Liver (tissue), 10 donors: ENCODE measurements at places on chromosomes 12 and 14. TPM values are rescaled to one million over a fixed set of nuclear protein-coding genes. Genes with fewer than 3 reads are reported as not detected.

LRRC43 gene
- polyA plus RNA-seq: 0.03 TPM

FOXN4 gene
- polyA plus RNA-seq: not detected

ARHGAP9 gene
- 6.5 TPM for polyA plus RNA-seq

HNF1A gene
- 19.8 TPM for polyA plus RNA-seq

CRADD gene
- polyA plus RNA-seq: 27.9 TPM

TPH2 gene
- not detected for polyA plus RNA-seq

MSRB3 gene
- polyA plus RNA-seq: 2.7 TPM

RHOF gene
- 1.1 TPM for polyA plus RNA-seq

GPR84 gene
- polyA plus RNA-seq: not detected

DNA sequence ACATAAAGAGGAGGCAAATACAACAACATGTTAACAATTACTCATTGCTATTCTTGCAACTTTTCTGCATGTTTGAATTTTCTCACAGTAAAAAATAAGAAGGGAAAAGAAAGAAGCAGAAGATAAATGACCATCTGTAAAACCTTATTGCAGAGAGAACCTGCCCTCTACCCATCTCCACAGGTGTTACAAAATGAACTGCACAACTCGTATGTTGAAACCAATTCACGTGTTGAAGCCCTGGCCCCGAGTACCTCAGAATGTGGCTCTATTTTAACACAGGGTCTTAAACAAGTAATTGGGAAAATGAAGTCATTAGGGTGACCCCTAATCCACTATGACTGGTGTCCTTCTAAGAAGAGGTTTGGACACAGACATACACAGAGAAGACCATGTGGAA lies 39.5 kb downstream of the FOXN3 start:
- DNase-seq: no peak
- H3K27me3 ChIP-seq: no peaks in the 10 kb centered on the region
- H3K4me3 ChIP-seq: no peak overlapping the region

DNA sequence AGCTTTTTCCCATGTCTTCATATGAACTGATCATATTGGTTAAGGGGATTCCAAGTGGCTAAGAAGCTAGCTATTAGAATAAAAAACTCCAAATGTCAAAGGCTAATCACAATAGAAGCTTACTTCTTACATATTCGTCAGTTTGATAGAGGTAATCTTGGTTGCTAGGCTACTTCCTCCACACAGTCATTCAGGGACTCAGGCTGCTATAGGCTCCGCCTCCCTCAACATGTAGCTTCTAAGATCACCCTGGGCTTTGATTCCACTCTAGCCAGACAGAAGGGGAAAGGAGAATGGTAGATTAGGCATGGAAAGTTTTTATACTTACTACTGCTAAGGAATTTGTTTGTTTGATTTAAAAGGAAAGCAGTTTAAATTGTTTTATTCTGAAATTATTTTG lies 207.9 kb downstream of the EFCAB11 start:
- no peaks in the 10 kb centered on the region for H3K4me1 ChIP-seq
- H3K27me3 ChIP-seq: no peaks in the 10 kb centered on the region
- no peak for DNase-seq

- no peak overlapping the region for H3K27ac ChIP-seq
- peaks cover 8% of the 10 kb centered on the region for H3K4me1 ChIP-seq
- no peak for DNase-seq
- H3K27me3 ChIP-seq: no peaks in the 10 kb centered on the region
- no peak overlapping the region for H3K4me3 ChIP-seq
These were observed 3.6 kb upstream of the ELK3 start for GRCh38 chr12:96190413-96191108.

DNA sequence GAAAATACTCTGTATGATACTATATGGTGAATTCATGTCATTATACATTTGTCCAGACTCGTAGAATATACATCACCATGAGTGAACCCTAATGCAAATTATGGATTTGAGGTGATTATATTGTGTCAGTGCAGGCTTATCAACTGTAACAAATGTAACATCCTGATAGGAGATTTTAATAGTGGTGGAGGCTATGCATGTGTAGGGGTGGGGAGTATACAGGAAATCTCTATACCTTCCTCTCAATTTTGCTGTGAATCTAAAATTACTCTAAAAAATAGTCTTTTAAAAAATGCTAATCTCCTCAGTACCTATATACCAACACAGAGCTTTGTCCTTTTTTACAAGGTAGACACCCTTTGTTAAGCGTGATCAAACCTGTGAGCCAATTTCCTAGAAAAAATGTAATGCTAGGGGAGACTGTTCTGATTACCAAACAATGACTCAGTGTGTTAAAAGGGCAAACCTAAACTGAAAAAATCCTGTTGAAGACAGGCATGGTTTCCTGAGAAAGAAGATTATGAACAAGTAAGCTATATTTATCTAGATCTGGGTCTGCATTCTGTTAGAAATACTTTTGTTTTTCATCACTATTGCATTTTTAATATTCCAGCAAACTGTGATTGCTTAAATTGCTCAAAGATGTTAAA lies 170.9 kb downstream of the DUSP6 start:
- H3K36me3 ChIP-seq: no peaks in the 10 kb centered on the region
- H3K27ac ChIP-seq: no peak overlapping the region
- peaks cover 20% of the 10 kb centered on the region for H3K4me1 ChIP-seq
- H3K27me3 ChIP-seq: no peaks in the 10 kb centered on the region

DNA sequence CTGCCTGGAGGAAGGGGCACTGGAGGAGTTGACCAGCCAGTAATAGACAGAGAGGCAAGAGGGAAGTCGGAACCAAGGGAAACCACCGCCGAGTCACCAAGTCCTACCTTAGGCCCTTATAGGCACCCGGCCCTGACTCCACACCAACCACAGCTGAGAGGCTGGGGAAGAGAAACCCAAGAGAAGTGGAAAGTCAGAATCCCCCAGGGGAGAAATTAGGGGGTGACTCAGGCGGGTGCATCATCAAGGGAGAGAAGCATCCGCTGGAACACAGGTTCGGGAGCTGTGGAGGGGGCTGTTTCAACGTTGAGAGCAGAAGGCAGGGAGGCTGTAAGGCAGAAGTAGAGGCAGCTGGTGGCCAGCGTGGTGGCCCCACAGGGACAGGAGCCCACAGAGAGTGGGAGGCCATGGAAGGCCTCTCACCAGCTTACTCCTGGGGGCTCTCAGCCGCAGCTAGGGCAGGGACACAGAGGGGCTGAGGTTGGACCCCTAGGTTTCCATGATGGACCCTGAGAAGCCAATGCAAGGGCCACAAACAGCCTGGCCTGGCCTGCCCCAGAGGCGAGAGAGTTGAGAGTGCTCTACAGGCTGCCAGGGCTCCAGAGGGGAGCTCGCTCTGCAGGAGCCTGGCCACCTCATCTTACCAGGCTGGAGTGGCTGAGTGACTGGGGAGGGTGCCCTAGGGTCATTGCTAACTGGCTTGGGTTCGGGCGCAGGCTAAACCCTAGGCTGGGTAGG lies 1.4 kb upstream of the TRMT61A start:
- H3K36me3 ChIP-seq: no peaks in the 10 kb centered on the region
- peaks cover 43% of the 10 kb centered on the region for H3K4me1 ChIP-seq
- no peaks in the 10 kb centered on the region for H3K27me3 ChIP-seq
- no peak for DNase-seq
- no peak overlapping the region for H3K4me3 ChIP-seq

DNA sequence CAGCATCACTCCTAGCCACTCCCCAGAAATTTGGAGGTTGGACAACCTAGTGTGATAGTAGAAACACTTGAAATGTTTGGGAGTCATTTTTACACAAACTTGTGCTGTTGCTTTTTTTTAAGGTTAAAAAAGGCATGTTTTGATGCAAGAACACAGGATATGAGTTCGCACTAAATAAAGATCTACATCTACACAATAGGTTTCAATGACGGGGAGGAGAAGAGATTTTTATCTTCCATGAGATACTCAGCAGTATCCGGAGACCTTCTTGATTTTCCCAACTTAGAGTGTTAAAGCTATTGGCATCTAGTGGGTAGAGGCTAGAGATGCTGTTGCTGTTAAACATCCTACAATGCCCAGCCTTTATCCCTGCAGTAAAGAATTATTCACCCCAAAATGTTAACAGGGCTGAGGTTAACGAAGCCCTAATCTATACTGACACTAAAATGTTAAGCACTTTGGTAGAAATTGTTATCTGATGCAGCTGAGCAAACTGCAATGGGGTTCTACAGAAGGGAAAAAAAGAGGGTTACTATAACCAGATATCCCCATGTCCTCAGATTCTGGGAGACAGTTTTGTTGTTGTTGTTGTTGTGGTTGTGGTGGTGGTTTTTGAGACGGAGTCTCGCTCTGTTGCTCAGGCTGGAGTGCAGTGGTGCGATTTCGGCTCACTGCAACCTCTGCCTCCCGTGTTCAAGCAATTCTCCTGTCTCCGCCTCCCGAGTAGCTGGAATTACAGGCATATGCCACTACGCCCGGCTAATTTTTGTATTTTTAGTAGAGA lies 14.0 kb upstream of the PCNX1 start:
- H3K4me3 ChIP-seq: no peak overlapping the region
- no peak overlapping the region for H3K27ac ChIP-seq

DNA sequence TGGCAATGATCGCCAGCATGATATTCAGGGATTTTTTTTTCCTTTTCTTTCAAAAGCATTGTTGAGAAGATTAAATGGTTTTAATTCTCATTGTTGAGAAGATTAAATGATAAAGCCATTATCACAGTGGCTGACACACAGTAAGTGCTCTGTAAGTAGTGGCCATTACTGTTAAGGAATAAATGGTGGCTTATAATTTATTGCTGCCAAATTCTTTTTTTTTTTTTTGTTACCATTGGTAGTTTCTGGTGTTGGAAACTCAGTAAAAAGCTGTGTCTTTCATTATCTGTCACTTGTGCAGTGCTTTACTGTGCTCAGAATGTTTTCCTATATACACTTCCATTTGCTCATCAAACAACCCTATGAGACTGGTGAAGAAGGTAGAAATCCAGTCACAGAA lies 15.3 kb downstream of the YAF2 start:
- H3K4me1 ChIP-seq: no peaks in the 10 kb centered on the region
- no peaks in the 10 kb centered on the region for H3K27me3 ChIP-seq
- H3K36me3 ChIP-seq: no peaks in the 10 kb centered on the region
- no peak overlapping the region for H3K4me3 ChIP-seq
- DNase-seq: no peak

DNA sequence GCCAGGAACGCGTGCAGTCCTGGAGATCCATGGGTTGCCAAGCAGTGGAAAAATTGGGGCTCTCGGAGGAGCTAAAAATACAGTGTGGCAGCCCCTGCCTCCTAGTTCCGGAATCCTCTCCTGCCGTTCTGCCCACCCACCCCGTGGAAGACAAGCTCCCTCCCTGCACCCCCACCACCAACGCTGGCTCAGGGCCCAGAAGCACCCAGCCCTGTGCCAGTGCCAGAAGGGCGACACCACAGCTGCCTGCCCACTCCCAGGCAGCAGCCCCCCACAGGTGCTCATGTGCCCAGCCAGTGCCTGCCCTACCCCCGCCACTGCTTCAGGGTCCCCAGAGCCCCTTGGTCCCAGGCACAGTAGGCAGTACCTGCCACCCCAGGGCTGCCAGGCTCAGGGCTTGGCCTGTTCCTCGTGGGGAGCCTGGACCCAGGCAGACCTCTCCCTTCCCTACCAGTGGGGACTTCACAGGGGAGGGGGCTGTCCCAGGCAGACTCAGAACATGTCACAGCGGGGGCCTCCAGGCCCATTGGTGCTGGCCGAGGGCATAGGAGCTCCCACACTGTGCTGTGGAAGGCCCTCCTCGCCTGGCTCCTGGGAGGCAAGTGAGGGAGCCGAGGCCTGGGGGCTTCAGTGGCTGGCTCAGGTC lies 7.4 kb downstream of the INF2 start:
- no peak overlapping the region for H3K4me3 ChIP-seq
- DNase-seq: no peak
- H3K27me3 ChIP-seq: no peaks in the 10 kb centered on the region
- H3K36me3 ChIP-seq: no peaks in the 10 kb centered on the region
- peaks cover 71% of the 10 kb centered on the region for H3K4me1 ChIP-seq

DNA sequence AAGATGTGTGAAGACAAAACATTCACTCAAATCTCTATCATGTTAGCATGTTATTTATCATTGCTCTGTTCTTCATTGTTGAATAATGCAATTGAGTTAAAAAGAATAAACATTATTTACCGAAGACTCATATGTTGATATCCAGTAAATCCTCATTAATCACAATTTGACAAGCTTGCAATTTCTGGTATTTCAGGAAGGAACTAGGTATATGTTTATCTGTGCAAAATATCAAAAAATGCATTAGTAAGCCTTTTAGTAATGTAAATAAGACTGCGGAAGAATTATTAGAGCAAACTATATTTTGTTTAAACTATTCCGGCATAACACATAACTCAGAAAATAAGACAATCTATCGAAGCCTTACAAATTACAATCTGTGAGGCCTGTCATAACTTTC lies 222.7 kb upstream of the NOVA1 start:
- no peaks in the 10 kb centered on the region for H3K4me1 ChIP-seq
- no peaks in the 10 kb centered on the region for H3K36me3 ChIP-seq
- H3K4me3 ChIP-seq: no peak overlapping the region
- H3K27me3 ChIP-seq: no peaks in the 10 kb centered on the region
- DNase-seq: no peak

DNA sequence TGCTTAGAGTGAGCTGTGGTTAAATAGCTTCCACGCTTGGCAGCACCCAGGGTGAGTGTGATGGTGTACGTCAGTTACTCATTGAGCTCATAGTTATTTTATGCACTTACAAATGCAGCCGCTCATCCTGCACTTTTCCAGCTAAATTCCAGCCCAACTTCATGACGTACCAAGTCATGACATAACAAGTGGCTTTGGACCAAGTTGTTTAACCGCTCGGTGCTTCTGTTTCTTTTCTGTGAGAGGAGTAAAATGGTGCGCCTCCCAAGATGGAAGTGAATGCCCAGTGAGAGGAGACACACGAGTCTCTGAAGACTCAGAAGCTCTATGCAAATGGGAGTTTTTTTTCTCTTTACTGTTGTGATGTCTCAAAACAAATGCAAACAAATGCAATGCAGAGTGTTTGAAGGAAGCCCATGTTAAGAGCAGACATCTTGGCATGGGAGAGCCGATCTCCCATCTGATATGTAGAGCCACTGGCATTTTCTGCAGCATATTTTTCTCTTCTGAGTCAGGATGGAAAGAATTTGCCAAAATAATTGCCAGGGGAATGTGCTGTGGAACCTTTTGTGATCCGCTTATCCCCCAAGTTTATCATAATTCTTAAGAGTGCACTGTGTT lies 72.2 kb downstream of the FBXW8 start:
- no peaks in the 10 kb centered on the region for H3K36me3 ChIP-seq
- H3K27me3 ChIP-seq: no peaks in the 10 kb centered on the region
- DNase-seq: no peak
- H3K27ac ChIP-seq: no peak overlapping the region

DNA sequence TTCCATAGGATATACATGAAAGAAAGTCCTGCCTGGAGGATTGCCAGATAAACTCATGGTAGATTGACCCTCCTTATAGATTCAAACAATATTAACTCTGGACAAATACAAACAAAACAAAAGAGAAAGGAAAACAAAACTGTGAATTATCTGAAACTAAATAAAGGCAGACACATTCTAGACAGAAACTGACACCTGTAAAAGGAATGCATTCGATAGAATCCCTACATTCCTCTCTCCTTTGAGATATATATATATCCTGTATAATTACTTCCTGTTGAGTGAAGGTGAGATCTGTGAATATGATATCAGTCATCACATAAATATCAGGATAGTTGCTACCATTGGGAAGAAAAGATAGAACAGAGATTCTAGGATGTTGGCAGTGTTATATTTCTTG lies 948.4 kb upstream of the ATXN7L3B start:
- no peak overlapping the region for H3K4me3 ChIP-seq
- H3K27ac ChIP-seq: no peak overlapping the region
- no peak for DNase-seq
- H3K27me3 ChIP-seq: no peaks in the 10 kb centered on the region
